T-helper 1 cell (primary cell): ENCODE measurements at places on chromosomes 1 and 21.

DNA sequence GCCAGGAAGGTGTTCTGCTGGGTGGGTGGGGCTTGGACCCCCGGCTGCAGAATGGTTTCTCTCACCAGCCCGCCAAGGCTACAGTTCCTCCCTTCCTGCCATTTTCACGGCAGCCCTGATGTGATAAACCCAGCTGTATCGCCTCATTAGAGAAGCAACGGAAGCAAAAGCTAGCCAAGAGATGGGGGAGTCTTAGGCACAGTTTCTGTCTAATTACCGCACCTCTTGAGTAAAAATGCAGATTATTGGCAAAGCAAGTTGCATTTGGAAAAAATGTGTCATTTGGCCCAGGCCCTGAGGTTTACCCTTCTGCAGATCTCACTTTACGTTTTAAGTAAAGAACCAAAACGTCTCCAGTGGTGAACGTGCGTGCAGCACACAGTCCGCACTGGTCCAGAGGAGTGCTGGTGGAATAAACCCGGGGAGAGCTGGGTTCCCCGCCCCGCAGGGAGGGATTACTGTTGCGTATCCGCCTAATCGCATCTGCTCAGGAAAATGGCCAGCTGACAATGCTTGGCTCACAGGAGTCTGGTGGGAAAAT, 109.9 kb downstream of the GALNT2 start:
- DNase-seq: no peak

DNA sequence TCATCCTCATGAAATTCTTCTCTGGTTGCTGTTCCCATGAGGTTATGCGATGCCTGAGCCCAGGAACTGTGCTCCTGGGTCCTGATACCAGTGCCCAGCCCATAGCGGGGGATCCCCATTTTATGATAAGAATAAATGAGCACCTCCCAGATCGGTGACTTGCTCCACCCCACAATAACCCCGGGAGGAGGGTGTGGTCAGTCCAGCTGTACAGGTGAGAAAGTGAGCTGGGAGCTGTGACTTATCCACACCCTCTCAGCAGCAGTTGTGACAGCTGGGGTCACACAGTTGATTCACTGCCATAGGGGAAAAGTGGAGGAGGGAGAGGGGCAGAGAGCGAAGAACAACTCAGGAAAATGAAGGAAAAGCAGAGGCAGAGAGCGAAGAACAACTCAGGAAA, 33.4 kb downstream of the OR2G3 start:
- DNase-seq: no peak

GRCh38 chr1:26317612-26318337, at the start of gene CD52:
TSS of gene CD52 (plus strand) at chr1:26317958. CDS start at chr1:26318018, 60 bp downstream.
- DNase-seq: peak; percentile 66

- no peak for DNase-seq
These were observed 51.5 kb downstream of the LUZP1 start for GRCh38 chr1:23116921-23117699.

DNA sequence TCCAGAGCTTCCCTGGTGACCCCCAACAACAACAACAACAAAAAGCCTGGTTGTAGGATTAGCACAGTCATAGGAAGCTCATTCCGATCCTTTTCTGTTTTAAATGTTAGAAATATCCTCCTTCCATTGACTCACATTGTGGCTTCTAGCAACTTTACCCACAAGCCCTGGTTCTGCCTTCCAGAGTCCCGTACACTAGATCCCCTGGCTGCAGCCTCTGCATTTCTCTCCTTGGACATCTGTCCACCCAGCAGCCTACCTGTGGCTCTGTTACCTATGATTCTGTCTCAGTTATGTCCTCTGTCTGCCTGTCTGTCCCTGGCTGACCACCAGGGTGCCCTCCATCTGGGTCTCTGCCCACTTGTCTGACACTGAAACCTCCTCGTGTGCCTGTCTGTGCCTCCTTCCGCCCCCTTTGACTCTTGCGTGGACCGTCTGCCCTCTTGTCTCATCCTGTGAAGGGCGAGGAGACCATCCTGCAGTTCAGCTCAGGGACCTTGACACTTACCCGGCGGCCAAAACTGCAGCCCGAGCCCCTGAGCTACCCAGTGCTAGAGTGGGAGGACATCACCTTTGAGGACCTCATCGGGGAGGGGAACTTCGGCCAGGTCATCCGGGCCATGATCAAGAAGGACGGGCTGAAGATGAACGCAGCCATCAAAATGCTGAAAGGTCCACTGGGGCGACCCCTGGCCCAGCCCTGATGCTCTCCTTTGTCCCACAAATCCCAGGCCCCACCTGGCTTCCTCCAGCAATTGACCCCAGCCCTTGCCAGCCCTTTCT, 16.1 kb downstream of the TIE1 start:
- no peak for DNase-seq

DNA sequence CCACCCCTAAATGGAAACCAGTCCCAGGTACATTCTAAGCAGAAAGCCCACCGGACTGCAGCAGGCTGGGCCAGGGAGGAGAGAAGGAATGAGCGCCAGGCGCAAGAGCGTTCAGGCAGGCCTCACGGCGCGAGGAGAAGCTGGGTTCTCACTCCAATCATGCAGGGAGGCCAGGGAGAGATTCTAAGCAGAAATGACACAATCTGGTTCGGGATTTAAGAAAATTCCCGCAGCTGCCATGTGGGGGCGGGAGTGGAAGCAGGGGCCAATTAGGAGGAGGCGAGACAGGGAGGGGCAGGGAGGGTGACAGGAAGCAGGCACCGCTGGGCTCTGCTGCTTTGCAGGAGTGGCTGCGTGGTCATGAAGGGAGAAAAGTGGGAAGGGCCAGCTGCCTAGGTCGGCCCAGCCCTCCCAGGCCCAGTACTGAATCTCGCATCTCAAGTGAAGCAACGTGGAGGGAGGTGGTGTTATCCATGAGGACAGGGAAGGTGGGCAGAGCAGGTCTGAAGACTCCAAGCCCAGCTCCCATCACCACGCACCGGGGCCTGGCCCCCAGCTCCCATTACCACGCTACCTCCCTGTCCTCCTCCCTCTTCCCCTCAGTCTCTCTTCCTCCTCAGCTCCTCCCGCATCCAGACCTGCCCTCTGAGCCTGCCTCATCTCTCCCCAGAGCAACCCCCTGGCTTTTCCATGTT, 11.8 kb downstream of the NPHP4 start:
- DNase-seq: no peak

DNA sequence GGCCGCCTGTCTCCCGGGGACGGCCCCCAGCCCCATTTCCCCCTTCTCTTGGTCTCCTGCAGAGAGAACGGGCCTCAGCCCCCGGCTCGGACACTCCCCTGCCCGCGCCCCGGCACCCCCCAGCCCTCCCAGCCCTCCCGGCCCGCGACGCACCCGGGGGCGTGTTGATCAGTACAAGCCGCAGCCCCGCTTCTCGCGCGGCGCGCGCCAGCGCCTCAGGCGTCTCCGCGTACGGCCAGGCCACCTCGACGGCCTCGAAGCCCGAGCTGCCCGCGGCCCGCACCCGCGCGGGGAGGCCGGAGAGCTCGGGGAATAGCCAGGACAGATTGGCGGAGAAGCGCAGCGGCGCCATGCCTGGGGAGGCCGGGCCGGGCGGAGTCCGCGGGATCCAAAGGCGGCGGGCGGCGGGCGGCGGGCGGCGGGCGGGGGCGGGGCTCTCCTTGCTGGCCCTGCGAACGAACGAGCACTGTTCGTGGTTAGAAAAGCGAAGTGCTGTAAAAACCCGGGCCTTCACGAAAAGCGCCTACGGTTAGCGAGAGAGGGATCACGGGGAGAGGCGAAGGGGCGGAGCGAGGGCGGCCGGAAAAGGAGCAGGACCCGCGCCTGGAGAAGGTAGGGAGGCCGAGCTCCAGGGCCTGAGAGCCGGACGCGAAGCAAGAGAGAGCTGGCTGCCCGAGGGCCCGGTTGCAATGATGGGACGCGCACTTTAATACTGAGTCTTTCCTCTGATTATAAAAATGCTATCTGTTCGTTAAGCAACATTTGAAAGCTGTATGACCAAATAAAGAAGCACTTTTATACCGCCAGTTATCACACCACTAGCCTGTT, at the start of gene HYI:
HYI (minus strand) TSS at position 490 of the 828 bp plus-strand sequence; CDS start at position 352, 138 bp downstream.
- peak; percentile 20 for DNase-seq

DNA sequence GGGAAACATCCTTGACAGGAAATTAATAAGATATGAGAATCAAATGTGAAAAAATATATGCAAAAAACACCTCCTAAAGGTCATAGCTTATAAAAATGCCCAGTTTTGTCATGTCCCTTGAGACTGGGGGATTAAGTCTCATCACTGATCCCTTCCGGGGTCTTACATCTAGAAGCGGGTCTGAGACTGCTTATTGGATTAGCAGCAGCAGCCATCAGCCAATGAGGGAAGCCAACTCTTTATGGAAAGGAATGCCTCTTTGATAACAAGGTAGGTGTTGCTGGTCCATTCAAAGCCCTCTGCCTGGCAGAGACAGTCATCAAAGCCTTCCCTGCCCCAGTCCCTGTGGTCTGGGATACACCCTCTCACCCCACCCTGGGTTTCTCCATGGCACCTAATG, 3.9 kb upstream of the CACNA1S start:
- DNase-seq: no peak

GRCh38 chr1:90412563-90412962, 304.5 kb downstream of the BARHL2 start:
- no peak for DNase-seq

- DNase-seq: no peak
These were observed 5.7 kb downstream of the ACAP3 start for GRCh38 chr1:1302006-1302430.

- DNase-seq: peak; percentile 29
These were observed 159.1 kb upstream of the C8B start for GRCh38 chr1:57124768-57125446.
